ENCODE measurements at places on chromosomes 2 and 18.

GRCh38 chr2:12284037-12284436 is 432.7 kb upstream of the TRIB2 start:
- DNase-seq, result no peak

- DNase-seq, result no peak
Measured at GRCh38 chr2:189424961-189425360, 16.3 kb upstream of the WDR75 start.

- no peak for DNase-seq
Measured at GRCh38 chr18:78727057-78727739, 252.4 kb upstream of the SALL3 start.

GRCh38 chr18:6271585-6271984 is 143.1 kb downstream of the L3MBTL4 start:
- DNase-seq, result no peak

DNA sequence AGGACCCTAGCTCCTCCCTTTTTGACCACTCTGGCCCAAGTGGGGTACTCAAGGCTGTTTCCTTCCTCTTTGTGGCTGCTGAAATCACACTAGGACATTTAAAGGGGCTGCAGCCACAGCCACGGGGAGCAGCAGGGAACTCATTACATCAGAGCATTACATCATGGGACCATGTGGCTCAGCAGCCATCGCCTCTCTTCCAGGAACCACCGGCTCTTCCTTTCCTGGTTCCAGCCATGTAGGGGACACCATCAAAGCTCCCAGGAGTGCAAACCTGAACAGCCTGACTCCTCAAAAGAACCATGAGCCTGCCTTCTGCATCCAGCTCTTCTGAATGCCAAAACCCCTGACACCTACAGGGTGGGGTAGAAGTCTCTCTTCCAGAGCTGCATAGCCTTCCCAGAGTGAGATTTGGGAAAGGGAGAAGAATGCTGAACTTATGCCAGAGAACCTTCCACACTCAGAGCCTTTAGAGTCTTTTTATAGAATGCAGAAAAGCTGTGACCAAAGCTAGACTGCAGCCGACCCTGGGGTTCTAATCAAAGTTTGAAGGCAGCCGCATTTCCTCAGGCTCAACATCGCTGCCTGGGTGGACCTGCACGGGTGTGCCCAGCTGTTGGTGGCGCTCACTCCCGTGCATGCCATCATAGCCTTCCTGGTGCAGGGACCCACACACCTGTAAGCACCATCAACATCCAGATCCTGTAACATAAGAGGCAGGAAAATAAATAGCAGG is 121.7 kb downstream of the KLHL29 start:
- no peak for DNase-seq

DNA sequence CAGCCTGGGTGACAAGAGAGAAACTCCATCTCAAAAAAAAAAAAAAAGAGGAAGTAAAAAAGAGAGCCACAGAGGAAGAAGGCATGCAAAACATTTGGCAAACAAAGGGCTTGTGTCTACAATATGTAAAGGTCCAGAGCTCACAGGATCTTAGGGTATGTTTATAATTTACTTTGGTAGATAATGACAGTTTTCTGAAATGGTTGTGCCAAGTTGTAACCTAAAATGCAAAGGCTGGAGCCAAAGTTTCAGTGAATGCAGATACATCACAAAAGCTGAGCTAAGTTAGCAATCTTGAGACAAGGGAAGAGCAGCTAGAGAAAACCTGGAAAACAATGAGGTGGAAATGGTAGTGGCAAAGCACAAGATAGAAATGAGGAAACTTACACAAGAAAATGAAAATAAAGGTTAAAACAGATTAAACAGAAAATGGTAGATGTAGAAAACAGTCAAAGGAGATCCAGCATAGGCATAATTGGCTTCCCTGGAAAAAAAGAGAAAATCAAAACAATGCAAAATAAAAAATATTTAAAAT is 77.5 kb upstream of the HK2 start:
- DNase-seq, result no peak

GRCh38 chr2:231521443-231521842 is 8.8 kb downstream of the NMUR1 start:
- DNase-seq, result no peak

GRCh38 chr2:156476850-156477206 is 40.6 kb downstream of the GPD2 start:
- no peak for DNase-seq

DNA sequence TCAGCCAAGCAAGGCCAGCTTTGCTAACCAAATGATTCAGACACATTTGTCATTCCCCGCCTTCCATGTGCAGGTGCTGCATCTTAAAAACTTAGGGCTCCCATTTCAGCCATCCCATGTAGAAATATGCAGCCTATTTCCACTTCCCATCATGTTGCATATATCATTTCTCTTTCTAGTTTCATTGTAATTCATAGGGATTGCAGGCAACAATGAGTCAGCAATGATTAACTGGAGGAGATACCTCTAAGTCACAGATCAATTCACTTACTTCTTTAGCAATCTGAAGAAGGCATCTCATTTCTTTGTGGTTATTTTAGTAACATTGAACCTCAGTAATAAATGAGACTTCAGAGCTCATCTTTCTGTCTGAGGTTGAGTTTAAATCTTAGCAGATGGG is 276.1 kb upstream of the PKDCC start:
- no peak for DNase-seq

DNA sequence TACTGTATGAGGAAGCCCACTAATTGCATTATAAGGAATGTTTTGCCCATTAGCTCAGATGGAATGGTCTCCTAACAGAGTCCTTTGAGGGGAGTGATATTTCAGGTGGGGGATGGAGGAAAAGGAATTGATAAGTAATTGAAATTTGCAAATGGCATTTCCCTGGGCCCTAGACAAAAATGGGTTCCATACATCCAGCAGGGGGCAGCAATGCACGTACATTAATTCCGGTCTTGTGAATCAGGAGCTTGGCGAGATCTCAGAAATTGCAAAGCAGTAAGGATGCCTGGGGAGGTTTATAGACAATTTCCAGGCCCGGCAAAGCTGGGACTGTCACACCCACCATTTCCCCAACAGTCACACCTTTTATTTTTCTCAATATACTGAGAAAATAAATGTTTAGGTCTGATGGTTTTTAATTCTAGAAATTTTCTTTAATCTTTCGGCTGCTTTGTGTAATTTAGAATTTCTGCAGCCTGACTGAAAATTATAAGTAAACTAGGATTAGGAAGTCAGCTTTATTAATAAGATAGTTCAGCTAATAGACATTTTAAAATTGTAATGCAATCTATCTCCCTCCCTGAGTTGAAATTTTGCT is 122.8 kb downstream of the LYPD1 start:
- DNase-seq, result peak; percentile 64

DNA sequence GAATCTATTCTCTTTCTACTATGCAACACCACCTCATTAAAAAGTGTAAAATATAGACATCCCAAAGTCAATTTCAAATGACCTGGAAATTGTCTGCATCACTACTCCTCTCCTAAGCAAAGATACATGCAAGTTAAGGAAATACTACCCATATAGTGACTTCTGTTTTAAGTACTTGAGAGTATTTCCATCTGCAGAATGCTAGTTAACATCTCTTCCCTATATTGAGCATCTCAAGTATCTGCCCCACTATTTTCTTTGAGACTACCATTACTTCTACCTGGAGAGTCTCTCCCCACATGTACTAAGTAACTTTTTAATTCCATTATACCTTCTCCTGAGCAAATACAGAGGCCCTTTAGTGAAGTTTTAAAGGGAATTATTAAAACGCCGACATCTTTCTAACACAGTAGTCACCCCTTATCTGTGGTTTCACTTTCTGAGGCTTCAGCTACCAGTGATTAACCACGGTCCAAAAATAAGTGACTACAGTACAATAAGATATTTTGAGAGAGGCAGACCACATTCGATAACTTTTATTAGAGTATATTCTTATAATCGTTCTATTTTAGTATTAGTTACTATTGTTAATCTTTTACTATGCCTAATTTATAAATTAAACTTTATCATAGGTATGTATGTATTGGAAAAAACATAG is 21.8 kb downstream of the CWC22 start:
- DNase-seq, result no peak

DNA sequence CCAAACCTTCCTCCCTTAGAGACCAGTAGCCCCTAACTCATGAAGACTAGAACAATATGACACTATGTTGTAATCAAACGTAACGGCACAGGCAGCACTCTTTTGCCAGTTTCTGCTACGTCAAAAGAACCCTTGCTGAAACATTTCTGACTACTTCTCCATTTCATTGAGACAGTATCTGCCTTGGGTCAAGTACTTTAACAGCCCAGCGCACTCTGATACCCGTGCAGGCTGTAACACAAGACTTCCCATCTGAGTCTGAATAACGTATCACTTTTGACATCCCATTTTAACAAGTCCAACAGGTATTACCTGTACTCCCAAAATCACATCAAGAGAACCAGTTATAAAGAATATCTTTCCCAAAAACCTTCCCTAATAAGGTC is 38.4 kb downstream of the TBC1D8 start:
- no peak for DNase-seq

- DNase-seq, result no peak
Measured at GRCh38 chr2:32611366-32611765, 16.5 kb upstream of the TTC27 start.

- no peak for DNase-seq
Measured at GRCh38 chr2:207352978-207353671, 176.6 kb upstream of the CREB1 start.

- no peak for DNase-seq
Measured at GRCh38 chr18:55249550-55249949, 290.3 kb upstream of the CCDC68 start.

DNA sequence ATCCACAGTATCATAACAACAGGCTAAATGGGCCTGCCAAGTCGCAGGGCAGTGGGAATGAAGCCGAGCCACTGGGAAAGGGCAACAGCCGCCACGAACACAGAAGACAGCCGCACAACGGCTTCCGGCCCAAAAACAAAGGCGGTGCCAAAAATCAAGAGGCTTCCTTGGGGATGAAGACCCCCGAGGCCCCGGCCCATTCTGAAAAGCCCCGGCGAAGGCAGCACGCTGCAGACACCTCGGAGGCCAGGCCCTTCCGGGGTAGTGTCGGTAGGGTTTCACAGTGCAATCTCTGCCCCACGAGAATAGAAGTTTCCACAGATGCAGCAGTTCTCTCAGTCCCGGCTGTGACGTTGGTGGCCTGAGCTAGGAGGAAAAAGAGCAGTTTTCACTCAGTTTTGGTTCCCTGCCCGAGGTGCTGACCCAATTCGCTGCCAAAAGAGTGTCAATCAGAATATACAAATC is 32.2 kb downstream of the KCTD18 start:
- peak; percentile 26 for DNase-seq

- no peak for DNase-seq
Measured at GRCh38 chr2:15834381-15835031, 105.8 kb upstream of the MYCN start.

- DNase-seq, result no peak
Measured at GRCh38 chr2:48870942-48871341, 115.4 kb upstream of the LHCGR start.

GRCh38 chr2:21035282-21035973 is 8.4 kb downstream of the APOB start:
- no peak for DNase-seq

GRCh38 chr18:25038261-25038660 is 313.7 kb downstream of the ZNF521 start:
- no peak for DNase-seq

GRCh38 chr2:160870729-160871465 is 289.3 kb upstream of the TANK start:
- DNase-seq, result no peak

DNA sequence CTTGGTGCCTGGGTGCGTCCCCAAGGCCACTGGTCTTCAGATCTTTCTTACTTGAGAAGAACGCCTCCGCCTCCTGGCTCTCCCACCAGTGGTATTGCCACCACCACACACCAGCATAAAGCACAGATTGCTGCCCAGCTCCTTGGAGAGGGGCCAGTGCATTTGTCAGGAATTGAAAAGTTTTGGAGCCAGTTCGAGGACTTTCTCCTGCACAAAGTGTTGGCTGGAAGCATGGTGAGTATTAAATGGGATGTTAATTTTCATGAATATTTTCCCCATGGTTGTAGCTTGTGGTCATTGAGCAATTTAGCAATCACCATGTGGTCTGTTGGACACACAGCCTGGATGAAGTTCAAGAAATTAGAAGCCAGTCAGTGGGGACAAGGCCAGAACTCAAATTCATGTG is 684.6 kb upstream of the FANCL start:
- peak; percentile 23 for DNase-seq

GRCh38 chr2:126932529-126932928 is 33.8 kb downstream of the TEX51 start:
- DNase-seq, result no peak

DNA sequence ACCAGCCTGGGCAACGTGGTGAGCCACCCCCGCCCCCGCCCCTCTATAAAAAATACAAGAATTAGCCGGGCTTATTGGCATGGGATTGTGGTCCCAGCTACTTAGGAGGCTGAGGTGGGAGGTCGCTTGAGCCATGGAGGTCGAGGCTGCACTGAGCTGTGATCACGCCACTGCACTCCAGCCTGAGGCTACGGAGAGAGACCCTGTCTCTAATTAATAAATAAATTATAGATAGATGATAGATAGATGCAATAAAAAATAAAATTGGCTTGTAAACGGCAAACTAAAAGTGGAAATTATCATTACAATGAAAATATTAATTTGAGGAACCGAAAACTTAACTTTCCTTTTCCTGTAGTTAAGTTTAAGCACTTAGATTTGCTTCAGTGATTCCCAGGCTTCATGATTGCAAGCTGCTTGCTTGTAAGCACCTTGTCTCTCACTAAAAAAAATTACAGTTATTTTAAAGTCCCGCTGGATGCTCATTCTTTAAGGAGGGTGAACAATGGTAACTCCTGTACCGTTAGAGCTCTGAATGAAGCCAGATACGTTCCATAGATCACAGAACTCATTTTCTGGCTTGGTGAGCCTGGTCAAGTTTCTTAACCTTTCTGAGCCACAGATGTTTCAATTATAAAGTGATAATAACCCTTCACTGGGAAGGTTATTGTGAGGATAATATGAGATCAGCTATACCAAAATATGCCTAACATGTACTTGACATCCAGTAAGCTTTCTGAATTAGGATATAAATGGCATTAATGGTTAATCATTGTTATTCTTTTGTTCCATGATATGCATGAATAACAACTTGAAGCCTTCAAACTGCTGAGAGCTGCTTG is 9.3 kb upstream of the NARS1 start:
- DNase-seq, result no peak

- DNase-seq, result no peak
Measured at GRCh38 chr2:227010433-227010832, 153.6 kb downstream of the COL4A4 start.

DNA sequence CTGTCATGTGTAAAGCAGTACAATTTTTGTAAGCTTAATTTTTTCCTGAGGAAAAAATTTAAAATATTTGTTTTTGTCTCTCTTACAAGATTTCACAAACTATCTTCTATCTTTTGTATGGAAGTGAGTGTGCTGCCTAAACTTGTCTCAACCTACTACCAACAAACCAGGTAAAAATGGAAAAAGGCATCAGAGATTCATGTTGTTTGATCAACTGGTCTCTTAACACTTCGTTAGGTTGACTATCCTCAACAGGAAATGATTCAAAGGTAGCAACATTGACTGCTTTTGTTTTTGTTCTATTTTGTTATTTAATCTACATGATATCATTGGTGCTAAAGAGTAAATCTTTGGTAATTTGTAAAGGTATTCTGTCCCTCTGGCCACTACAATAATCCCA is 47.7 kb upstream of the RND3 start:
- no peak for DNase-seq

GRCh38 chr2:9232886-9233285 is 26.3 kb downstream of the ASAP2 start:
- no peak for DNase-seq

- DNase-seq, result no peak
Measured at GRCh38 chr2:144948205-144948855, 428.4 kb upstream of the ZEB2 start.

- DNase-seq, result no peak
Measured at GRCh38 chr2:194992648-194993047, 664.4 kb upstream of the SLC39A10 start.

Measured in hippocampal formation (tissue), 2 donors.